GM06990 (cell line): ENCODE measurements at places on chromosomes 5 and 9.
A peak's percentile ranks its signal among the peaks of the same experiment; 100 is the strongest.

- no peak for DNase-seq
These were observed 27.2 kb upstream of the NOTCH1 start for GRCh38 chr9:136572828-136573625.

- DNase-seq: no peak
These were observed 2.3 kb downstream of the PNPLA7 start for GRCh38 chr9:137547687-137548543.

- DNase-seq: no peak
These were observed 23.4 kb downstream of the IL33 start for GRCh38 chr9:6239048-6239461.

- DNase-seq: no peak
These were observed 1.6 kb upstream of the PRDM6 start for GRCh38 chr5:123087173-123088030.

DNA sequence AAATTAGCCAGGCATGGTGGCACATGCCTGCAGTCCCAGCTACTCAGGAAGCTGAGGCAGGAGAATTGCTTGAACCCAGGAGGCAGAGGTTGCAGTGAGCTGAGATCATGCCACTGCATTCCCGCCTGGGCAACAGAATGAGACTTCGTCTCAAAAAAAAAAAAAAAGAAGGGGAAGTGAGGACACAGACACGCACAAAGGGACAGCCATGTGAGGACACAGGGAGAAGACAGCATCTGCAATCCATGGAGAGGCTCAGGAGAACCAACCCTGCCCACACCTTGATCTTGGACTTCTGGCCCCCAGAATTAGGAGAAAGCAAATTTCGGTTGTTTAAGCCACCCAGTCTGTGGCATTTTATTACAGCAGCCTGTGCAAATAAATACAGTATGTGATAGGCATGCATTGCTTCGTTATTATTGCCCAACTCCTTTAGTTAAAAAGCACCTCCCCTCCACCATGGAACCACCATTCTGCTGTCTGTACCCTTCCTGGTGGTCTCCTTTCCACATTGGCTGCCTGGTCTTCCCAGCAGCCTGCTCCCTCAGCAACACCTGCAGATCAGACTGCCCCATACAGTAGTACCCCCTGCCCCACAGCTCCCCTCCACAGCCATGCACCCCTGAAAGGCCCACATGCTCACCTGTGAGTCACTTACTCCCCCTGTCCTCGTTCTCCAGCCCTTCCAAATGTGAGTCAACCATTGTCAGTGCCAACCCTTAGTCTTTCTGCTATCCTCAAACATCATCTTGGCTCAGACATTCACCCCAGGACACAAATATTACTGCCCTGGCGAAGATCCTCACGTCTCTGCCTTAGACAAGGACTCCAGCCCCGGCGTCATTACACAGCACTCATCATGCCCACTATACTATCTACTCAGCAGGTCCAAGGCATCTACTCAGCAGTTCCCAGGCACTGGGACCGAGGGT is 128.8 kb downstream of the ROR2 start:
- no peak for DNase-seq

GRCh38 chr9:88072831-88073375 is 65.4 kb downstream of the SPATA31C2 start:
- no peak for DNase-seq

- no peak for DNase-seq
These were observed 237.6 kb downstream of the NNT start for GRCh38 chr5:43840424-43841125.

DNA sequence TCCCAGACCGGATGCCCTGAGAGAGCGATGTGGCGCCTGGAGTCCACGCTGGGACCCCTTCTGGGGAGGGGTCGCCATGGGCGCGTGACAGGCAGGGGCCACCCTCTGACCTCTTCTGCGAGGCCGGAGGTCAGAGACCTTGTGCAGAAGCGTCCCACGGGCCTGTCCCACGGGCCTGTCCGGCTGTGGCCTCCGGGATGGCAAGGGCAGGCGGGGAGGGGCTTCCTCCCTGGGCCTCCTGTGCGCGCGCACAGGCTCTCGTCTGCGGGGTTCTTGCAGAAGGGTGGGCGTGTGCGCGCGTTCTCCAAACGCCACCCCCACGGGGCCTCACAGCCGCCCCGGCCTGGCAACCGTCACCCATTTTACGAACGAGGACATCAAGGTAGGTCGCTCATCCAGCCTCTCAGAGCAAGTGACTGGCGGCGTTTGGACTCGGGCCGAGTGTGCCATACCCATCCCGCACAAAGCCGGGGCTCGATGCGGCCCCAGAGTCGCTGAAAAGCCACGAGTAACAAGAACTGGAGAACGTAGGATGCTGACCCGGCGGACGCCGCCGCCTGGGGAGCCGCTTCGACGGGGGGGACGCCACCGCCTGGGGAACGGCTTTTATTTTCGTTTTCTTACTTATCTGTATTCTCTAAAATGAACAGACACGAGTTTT is 897 bp downstream of the AHRR start:
- peak; percentile 79 for DNase-seq

- DNase-seq: no peak
These were observed 38.4 kb upstream of the SUSD3 start for GRCh38 chr9:93020151-93020550.

GRCh38 chr5:149030392-149030791 is 32.5 kb downstream of the SH3TC2 start:
- no peak for DNase-seq
